Activated naive CD4-positive, alpha-beta T cell treated with anti-CD3 and anti-CD28 coated beads, Interleukin-2, amount 50 U/mL, for 72 hours (primary cell): ENCODE measurements at places on chromosomes 3 and 15.

DNA sequence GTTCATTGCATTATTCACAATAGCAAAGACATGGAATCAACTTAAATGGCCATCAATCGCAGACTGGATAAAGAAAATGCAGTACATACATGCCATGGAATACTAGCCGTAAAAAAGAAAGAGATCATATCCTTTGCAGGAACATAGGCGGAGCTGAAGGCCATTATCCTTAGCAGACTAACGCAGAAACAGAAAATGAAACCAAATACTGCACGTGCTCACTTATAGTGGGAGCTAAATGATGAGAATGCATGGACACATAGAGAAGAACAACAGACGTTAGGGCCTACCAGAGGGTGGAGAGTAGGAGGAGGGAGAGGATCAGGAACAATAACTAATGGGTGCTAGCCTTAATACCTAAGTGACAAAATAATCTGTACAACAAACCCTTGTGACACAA, 57.9 kb downstream of the RASA2 start:
- no peak for DNase-seq

GRCh38 chr3:35832140-35832571, 192.8 kb downstream of the ARPP21 start:
- no peak for DNase-seq

DNA sequence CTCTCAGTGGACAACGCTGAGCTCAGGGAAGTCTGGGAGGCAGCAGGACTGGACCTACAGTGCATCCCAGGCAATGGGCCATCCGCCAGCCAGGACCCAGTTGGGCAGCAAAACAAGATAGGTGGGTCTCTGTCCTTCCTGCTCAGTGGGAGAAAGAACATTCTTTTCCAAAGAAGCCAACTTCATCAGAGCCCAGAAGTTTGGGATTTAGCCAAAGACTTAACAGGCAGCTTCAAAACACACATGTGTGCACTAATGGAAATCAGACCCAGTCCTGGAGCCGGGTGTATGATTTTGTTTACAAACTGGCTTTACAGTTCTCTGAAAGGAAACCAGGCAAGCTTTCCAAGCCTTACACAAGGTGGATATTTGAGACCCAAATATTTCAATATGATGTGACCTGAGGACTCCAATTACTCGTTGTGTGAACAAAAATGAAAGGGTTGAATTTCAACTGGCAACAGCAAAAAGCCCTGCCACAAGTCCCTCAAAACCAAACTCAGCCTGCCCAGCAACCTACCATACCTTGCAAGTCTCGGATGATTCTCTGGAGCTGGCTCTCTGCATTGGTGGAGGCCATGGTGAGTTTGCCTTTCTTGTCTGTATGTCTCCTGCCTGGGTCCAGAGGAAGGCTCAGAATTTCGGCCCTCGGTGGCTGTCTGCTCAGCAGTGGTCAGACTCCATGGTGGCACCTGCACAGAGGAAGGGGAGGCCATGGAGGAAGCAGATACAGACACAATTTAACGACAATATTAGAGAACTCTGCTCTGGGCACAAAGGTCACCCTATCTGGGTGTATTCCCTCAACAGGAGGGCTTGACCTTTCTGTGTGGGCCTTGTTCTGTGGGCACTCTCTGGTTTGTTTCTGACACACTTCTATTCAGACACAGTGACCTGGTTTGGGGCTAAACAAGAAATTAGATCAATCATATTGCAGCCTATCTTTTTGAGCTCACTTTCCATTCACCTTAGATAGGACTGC, 11.0 kb downstream of the FYCO1 start:
- no peak for DNase-seq

DNA sequence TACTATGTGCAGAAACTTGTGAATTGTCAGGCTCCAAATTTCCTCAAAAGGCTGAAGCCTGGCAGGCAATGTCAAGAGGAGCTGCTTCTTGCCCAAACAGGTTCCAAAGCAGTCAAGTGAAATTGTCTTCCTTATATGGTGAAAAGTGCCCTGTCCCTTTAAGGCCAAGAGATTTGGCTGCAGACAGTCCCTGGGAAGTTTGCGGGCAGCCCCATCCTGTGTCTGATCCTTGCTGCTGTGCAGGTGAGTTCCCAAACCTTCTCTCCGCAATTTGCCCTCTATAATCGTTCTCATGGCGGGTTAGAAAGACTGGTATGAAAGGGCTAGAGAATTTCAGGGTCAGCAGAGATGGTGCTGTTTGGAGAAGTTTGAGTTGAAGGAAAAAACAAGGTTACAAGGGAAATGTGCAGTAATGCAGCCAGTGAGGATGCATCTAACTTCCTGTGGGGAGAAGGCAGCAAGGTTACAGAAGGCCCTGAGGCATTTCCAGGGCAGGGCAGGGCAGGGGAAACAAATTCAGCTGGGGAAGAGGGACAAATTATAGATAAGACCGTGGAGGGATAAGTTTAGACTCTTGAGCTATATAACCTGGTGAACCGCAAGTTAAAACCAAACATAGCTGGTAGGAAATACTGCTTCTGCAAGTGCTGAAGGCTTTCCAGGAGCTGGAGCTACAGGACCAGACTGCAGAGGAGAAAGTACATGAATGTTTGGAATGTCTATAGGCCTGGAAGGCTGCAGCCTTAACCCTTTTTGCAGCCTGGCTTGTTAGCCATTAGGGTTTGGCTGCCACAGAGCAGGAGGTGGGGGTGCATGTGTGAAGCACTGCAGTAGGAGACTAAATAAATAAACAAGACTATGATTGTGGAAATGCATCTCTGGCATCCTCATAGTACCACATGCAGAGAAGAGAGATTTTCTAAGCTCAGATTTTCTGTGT, 256.2 kb upstream of the IL12A start:
- no peak for DNase-seq

DNA sequence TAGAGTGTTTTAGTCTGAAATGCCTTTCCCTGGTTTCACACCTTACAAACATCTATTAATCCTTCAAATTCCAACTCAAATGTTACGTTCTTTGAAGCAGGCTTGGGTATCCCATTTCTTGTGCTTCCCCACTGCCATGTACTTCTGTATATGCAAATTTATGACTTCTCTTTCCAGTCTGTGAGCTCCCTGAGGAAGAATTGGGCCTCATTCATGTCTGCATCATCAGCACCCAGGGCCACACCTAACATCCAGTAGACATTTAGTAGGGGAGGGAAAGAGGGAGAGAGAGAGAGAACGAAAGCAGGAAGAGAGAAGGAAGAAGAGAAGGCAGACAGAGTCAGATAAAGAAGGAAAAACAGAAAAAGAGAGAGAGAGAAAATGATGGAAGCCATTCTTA, 53.3 kb upstream of the KY start:
- no peak for DNase-seq

DNA sequence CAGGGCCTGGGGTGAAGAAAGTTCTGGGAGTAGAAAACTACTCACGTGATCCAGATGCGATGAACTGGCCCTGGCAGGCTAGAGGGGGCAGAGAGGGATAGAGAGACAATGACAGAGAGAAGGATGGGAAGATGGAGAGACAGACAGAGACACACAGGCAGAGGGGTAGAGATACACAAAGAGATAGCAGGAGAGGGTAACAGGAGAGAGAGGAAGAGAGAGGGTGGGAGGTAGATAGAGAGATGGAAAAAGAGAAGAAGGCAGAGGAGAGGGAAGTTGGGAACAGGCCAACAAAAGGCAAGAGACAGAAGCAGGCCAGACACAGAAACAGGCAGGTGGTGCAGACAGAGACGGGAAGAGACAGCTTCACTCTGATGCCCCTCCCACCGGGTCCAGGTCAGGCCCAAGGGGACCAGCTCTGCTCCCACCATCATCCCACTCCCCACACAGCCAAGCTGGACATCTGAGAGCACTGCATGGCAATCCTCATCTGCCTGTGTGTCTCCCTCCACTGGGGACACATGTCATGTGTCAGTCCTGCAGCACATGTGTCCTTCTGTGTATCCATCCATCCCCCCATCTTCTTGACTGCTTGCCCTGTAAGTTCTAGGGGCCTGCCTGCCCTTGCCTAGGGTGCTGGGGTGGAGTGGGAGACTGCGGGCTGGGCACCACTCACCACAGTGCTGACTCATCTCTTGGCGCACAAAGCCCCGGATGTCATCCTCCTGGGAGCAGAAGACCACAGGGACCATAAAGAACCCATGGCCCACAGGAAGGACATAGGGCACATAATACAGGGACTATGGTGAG, 2.2 kb upstream of the UCN2 start:
- DNase-seq = no peak

DNA sequence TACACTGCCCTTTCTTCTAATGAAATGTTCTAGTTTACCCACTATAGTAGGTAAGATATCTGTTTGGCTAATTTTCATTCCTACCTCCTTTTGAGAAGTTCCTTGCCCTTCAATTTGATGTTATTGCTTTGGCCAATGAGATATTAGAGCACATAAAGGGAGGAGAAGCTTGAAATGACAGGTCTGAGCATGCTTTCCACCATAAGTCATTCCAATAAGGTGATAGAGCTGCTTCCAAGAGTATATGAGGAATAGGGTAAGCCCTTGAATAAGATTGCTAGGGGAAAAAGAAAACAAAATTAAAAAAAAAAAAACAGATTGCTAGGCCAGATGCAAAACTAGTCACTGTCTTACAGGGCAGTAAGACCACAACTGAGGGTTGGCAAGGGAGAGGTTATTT, 78.9 kb upstream of the TRIM42 start:
- no peak for DNase-seq

- DNase-seq = no peak
Observed at GRCh38 chr3:61872077-61872706, 310.8 kb downstream of the PTPRG start.

DNA sequence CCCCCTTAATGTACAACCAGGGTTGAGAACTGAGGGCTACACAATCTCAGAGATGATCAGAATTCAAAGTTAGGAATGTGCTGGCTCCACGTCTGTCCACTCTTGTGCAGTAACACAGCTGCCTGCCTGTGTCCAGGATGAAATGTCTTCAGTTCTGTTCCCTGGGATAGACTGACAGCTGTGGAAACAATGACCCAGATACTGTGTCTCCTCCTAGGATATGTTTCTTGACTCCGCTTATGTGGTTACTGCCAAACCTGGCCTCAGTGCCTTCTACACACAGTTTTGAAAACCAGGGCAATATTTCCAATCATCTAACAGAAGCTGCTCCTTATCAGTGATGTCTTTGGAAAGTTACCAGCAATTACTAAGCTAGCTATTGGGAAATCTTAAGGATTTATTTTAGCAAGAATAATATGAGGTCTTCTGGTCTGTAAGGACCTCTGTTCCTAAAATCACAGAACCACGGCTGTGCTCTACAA, 67.6 kb downstream of the NOX5 start:
- no peak for DNase-seq

GRCh38 chr3:99720985-99721632, 82.7 kb downstream of the COL8A1 start:
- no peak for DNase-seq

GRCh38 chr15:70179309-70179892, 81.7 kb upstream of the TLE3 start:
- DNase-seq = no peak

GRCh38 chr15:70569714-70570231, 193.6 kb downstream of the UACA start:
- peak; percentile 49 for DNase-seq

- no peak for DNase-seq
Observed at GRCh38 chr3:138806376-138807080, 28.2 kb downstream of the PIK3CB start.

DNA sequence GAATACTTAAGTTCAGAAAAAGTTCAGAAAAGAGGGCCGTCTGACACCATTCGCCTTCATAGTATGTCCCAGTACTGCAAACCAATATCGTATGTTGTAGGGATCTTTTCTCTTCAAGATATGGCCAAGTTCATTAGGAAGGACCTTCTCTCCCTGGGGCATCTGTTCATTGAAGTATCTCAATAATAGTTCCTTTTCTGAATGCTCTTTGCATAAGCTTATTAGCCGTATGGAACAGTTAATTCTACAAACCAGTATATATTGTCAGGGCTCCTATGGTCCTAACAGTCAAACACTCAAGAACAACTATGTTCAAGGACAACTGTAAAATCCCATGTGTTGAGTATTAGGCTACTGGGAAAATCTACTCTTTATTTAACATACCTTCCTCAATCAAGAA, 203.1 kb downstream of the KLHL25 start:
- DNase-seq = no peak

- no peak for DNase-seq
Observed at GRCh38 chr3:16402451-16402850, 111.0 kb downstream of the RFTN1 start.
